Stimulated activated CD8-positive, alpha-beta memory T cell treated with anti-CD3 and anti-CD28 coated beads, Interleukin-15, amount 100 ng/mL, for 1 hour (primary cell): ENCODE measurements at places on chromosomes 7 and 10.

GRCh38 chr10:88608052-88608732, 21.6 kb downstream of the LIPJ start:
- no peak for DNase-seq

DNA sequence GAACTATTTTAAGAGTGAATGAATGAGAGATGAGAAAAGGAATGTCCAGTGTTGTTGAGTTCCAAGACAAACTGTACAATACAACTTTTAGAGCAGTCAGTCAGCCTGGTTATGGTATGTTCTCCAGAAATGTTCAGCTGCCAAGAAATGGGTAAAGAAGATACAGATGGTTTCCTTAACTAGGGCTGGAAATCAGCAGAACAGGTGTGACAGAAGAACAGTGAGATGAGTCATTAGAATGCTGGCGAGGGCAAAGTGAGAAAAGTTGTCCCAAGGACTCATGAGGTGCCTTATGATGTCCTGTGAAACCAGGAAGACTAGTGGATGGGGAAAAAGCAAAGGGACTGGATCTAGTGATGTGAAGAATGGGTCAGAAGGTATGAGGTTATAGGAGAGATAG, 20.8 kb upstream of the SEPTIN7 start:
- DNase-seq, result no peak

- DNase-seq, result no peak
These were observed 341.6 kb downstream of the PLXNA4 start for GRCh38 chr7:132234711-132235110.

- DNase-seq, result no peak
These were observed 126.1 kb downstream of the PLXNA4 start for GRCh38 chr7:132450188-132450587.

DNA sequence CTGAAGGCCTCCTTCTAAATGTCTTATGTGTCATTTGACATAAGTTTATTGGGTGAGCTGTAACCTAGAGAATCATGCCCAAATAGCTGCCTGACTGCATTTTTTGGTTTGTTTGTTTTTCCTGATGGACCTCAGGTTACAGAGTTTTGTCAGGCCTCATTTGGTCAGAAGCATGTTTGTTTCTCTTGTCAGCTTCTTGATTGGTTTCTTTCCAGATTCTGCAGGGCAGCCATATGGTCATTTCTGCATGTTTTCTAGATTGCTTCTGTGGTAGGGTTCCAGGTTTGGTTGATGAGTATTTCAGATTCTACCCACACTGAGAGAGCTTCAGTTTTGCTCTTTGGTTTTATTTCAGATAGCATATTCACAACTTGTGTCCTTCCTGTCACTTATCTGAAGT, 28.0 kb downstream of the GLCCI1 start:
- no peak for DNase-seq

DNA sequence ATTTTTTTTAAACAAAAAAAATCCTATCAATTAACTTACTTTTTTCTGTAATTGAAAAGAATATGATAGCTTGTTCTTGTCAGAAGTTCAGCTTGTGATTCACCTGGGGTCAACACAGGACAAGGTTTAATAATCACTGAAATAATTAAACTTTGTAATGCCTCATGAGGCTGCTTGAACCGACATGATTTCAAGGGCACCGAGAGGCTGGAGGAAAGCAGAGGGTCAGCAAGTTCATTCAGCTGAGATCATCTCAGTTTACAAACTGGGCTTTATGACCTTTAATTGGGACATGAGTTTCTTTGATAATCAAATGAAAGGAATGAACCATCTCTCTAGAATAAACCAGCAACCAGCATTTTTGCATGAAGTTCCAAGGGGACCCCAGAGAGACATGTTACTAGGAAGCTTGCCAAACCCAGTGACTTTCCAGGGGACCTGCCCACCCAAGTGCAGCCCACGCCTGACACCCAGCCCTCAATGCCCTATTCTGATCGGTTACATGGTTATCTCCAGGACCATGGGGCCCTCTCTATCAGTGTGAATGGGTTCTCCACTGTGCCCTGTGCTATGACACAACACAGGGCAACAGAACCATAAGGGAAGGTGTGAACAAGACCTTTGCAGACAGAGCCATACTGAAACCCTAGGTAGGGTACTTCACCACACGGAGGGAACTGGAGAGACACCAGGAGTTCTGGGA, 7.8 kb upstream of the CYP3A4 start:
- no peak for DNase-seq

GRCh38 chr7:124072603-124073309, 39.9 kb upstream of the TMEM229A start:
- DNase-seq, result no peak

- no peak for DNase-seq
These were observed 124.3 kb upstream of the UNC5B start for GRCh38 chr10:71088054-71088453.

DNA sequence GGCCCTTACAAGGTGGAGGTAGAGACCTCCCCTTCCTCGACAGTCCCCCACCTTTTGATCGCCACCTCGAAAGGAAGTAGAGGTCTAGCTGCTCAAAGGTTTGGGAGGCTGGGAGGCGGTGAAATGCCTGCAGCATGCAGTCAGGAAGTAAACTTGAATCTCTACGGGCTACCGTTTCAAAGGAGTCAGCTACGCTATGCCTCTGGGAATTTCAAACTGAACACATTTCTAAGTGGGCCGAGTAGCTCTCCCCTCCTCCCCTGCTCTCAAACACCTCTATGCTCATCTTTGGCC, 68.0 kb downstream of the CXCL12 start:
- DNase-seq, result no peak

DNA sequence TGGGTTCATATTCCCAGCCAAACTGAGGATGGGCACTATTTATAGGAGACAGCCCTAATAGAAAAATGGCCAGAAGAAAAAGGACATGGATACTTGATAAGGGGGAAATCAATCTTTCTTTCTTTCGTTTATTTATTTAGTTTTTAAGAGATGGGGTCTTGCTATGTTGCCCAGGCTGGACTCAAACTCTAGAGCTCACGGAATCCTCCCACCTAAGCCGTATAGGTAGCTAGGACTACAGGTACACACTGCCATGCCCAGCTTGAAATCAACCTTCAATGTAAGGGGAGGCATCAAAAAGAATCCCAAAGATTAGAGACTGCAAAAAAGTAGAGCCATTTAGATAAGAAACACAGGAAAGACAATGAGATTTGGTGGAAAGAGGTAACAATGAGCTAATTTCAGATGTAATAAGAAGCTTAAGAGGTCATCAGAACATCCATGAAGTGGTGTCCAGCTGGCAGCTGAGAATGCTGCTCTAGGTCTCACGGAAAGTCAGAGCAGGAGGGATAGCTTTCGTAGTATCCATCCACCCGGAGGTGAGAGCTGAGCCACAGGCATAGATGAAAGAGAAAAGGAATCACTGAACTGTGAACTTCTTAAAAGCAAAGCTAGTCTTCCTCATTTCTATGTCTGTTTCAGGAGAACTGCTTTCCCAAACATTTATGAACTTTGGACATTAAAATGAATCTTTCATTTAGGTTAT, 10.5 kb upstream of the ABLIM1 start:
- no peak for DNase-seq

DNA sequence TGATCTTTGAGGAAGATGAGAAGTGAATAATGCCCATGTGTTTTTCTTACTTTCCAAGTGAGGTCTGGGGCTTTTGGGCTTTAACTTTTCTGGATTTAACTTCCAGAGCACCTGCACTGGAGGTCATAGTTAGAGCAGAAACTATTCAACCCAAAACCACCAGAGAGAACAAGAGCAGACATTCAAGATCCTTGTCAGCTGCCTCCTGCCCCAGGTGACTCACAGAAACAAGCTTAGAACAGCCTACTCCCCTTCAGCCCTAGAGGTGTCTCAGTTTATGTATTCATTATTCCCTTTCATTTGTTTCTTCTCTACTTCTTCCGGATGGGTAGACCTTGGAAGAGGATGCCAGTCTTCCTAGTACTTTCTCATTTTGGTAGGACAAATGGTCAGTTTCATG, 270.5 kb downstream of the CNTNAP2 start:
- DNase-seq, result no peak

GRCh38 chr10:93333278-93333978, 148.7 kb downstream of the MYOF start:
- no peak for DNase-seq

DNA sequence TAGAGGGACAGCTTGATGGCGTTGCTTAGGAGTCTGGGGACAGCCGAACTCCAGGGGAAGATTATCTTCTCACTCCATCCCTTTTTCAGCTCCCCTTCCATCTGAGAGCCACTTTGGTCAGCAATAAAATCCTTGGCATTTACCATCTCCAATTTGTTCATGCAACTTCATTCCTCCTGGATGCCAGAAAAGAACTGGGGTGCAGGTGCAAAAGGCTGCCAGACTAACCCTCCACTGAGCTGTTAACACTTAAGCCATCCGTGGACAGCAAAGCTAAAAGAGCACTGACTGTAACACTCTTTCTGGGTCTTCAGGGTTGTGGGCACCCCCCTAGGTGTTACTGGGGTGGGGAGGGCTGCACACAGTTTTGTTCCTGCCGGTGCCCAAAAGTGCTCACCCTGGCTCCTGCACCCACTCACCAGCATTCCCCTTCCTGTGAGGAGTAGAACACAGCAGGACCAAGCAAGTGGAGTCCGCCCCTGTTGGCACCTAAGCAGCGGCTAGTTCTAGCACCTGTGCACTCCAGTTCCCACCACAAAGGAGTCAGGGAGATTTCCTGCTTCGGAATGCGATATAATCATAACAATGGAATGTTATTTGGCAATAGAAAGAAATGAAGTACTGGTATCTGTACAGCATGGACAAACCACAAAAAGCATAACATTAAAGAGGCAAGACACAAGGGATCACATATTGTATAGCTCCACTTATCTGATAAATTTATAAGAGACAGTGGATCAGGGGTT, 95.1 kb downstream of the NPY start:
- DNase-seq, result no peak

GRCh38 chr10:58573144-58573543, 60.5 kb downstream of the BICC1 start:
- DNase-seq, result no peak

GRCh38 chr10:97800474-97800873, 28.7 kb upstream of the SFRP5 start:
- DNase-seq, result no peak

DNA sequence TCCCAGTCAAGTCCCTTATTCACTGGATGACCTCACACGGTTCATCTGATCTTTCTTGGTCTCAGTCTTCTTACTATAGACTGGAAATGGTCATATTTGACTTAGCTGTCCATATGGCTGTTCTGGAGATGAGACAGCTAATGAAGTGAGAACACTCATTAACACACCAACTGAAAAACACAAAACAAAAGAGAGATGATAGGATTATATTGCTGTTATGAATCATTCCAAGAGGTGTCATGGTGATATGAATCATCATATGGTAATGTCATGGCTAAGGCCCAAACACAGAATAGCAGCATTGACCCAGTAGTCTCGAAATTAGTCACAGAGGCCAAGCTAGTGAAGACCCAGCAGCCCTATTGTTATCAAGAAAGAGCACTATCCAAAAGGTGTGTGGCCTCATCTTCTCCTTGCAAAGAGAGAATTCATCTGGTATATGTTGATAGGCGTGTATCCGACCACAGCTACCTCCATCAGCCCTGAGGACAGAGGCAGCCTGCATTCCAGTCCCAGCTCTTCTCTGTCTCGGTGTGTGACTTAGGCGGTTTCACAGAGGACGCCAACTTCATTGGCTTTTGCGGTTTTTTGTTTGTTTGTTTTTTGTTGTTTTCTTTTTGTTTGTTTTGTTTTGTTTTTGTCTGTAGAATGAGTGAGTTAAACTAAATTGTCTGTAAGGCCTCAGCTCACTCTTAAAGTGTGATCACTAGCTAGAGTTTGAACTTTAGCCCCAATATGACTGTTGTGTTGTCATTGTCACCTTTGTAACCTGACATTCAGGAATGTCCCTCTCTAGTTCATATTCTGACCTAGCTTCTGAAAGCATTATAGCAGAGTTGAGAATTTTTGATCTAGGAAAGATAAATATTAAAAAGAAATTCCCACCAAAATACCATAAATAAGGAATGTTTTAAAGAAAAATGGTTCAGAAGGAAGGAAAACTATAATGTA, 97.4 kb upstream of the PDCD4 start:
- no peak for DNase-seq

GRCh38 chr10:75406462-75407223, 5.1 kb upstream of the ZNF503 start:
- no peak for DNase-seq

- DNase-seq, result no peak
These were observed 160.7 kb downstream of the ZEB1 start for GRCh38 chr10:31479752-31480151.

DNA sequence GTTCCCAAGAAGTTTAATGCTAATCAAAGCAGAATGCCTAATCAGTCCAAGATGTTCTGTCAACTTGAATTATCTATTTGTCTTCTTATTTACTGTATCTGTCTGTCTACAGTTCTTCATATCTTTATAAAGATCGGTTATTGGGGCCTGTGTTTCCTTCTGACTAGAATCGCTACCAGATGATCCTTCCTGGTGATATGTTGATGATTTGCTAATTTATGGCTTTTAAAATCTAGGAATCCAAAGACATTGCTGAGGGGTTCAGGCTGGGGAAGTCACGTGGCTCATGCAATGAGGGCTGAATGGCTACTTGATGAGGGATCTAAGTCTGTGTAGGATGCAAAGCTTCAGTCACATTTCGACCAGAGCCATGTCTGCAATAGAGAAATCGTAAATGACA, 536.3 kb downstream of the KCNMA1 start:
- DNase-seq, result no peak

DNA sequence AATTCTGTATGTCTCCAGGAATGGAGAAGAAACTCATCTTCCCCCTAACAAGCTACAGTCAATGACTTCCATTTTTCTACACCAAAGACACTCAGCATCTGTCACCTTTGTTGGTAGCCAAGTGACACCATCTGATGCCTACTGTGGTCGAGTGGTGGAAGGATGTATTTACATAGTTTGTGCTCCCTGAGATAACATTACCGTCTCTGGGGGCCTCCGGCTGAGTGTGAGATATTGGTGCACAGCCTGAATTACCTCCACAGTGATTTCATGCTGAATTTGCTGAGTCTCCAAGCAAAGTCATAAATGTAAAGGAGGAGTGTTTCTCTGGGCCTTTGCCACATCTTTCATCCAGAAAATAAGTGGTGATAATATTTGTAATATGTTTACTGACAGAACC, 114.0 kb downstream of the GRID1 start:
- no peak for DNase-seq

- DNase-seq, result no peak
These were observed 706.4 kb downstream of the SORCS3 start for GRCh38 chr10:105347487-105347886.

- DNase-seq, result no peak
These were observed 120.8 kb upstream of the SEC61G start for GRCh38 chr7:54879776-54880175.

DNA sequence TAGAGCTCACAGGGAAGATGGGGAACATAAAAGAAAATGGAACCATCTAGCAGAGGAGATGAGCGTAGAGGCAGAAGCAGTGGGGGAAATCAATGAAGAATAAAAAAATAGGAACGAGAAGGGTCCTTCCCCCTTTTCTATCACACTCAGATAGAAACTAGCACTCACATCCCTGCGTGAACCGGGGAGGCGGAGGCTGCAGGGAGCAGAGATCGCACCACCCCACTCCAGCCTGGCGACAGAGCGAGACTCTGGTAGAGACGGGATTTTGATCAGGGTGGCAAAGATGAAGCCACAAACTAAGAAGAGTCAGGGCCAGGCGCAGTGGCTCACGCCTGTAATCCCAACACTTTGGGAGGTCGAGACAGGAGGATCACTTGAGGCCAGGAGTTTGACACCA, 64.7 kb upstream of the ECHDC3 start:
- no peak for DNase-seq

- DNase-seq, result no peak
These were observed 183.8 kb upstream of the TBX20 start for GRCh38 chr7:35437619-35438275.

GRCh38 chr10:29921071-29921446, 138.3 kb downstream of the JCAD start:
- no peak for DNase-seq
